ENCODE measurements at places on chromosomes 3 and 15.

- no peak for DNase-seq
Observed at GRCh38 chr3:26202169-26202568, 412.3 kb downstream of the OXSM start.

DNA sequence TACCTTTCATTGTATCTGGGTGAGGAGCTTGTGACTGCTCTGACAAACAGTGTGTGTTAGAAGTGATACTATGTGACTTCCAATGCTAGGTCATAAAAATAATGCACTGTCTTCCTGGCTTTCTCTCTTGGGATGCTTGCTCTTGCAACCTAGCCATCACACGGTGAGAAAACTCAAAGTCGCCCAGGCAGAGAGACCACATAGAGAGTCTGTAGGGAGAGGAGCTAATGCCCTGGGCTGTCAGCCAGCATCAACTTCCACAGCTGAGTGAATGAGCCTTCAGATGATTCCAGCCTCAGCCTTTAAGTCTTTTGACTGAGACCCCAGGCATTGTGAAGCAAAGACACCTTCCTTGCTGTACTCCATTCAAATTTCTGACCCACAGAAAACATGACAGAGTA, 220.6 kb upstream of the SGO1 start:
- no peak for DNase-seq

DNA sequence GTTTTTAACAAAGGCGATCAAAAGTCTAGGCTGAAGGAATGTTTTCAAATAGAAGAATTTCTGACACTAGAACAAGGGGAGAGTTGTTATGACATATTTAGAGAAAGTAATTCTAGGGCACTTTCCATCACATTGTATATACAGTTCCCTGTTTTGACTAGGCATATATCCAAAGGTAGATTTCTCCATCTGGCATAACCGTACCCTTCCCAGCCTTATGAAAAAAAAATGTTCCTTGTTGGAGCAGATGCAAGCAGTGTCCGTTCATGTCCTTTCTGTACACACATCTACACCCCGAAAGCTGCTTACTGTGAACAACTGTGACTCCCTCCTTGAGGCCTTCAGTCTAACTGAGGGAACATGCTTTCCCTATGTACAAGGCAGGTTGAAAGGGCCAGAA, 271.7 kb upstream of the GBE1 start:
- DNase-seq: no peak

GRCh38 chr15:59299929-59300617, 72.6 kb downstream of the MYO1E start:
- peak; percentile 93 for DNase-seq

GRCh38 chr3:148716657-148717056, 19.0 kb downstream of the AGTR1 start:
- no peak for DNase-seq

DNA sequence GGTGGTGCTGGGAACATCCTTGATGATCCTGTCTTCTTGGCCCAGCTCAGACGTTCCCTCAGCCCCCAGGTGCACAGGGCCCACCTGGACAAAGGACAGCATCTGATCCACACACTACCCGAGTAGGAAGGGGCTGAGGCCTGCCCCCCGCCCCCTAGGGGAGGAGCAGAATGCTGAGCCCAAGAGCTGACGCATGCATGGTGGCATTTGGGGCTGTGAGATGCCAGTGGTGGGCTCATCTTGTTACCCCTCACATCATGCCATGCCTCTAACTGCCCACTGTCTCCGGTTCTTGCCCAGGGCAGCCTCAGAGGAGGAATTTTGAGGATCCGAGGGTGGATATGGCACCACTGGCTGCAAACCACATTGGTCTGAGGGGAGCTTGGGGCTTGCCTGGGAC, 61.5 kb downstream of the LINGO1 start:
- no peak for DNase-seq

DNA sequence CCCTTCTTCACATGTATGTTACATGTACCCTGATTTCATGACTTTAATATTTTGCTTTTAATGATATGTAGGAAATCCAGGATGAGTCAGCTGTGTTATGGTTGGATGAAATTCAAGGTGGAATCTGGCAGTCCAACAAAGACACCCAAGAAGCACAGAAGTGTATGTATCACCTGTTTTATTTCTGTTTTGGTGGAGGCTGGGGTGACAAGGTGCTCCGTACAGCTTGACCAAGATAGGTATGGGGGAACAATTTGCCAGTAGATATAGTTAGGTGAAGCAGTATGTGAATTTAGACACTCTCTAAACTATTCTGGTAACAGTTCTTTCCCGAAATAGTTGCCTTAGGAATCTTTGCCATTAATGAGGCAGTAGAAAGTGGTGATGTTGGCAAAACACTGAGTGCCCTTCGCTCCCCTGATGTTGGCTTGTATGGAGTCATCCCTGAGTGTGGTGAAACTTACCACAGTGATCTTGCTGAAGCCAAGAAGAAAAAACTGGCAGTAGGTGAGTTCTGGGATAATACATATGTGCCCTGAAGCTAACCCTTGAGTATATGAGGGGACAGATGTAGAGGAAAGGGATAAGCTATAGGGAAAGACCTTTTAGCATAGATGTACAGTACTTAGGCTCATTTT, 63.7 kb upstream of the CRTC3 start:
- no peak for DNase-seq

DNA sequence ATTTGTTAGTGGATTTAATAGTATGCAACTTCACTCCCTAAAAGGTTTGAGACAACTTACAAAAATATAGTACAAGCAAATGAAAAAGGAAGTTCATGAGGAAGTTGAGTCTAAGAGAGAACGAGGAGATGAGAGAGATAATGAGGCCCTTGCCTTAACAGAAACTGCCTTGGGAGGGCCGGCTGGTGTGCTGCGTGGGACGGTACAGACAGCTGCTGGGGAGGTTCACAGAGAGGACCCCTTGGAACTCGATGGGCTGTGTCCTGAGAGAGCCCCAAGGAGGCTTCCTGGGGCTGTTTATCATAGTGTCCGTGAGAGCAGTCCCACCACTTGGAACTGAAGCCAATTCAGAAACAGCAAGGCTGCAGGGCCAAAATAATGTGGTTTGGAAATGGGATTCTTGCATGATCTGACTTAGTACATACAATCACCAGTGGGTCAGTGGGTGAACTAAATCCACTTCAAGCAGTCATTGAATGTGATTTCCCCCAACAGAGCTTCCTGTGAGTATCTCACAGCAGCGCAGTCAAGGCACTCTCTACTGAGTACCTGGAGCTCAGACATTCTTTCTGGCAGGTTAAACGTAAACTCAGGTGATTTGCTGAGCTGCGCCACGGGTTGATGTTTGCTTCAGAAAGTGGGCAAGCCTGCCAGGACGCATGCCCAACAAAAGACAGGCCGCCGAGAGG, 90.8 kb downstream of the CRTC3 start:
- DNase-seq: no peak

DNA sequence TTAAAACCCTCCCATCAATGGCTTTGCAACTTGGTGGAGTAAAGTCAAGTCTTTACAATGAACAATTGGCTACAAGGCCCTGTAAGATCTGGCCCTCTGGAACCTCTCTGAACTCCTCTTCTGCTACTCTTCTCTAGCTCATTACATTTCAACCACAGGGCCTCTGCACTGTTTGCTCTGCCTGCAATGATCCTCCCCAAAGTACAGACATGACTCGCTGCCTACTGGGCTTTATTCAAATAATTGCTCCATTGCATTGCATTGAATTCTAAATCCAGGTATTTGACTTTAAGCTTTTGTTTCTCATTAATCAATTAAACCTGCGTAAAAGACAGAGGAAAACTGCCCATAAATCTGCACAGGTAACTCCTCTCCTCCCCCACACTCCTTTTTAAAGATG, 96.7 kb downstream of the CD47 start:
- DNase-seq: no peak

- DNase-seq: no peak
Observed at GRCh38 chr3:14485981-14486380, 54.2 kb downstream of the GRIP2 start.

- DNase-seq: no peak
Observed at GRCh38 chr15:67070892-67071664, 5.7 kb downstream of the SMAD3 start.

- DNase-seq: no peak
Observed at GRCh38 chr15:77631745-77632533, 773 bp downstream of the LINGO1 start.

GRCh38 chr15:78717956-78718656, 77.1 kb upstream of the CHRNB4 start:
- no peak for DNase-seq

GRCh38 chr15:74215958-74216357, 13.4 kb upstream of the STRA6 start:
- DNase-seq: peak; percentile 83

- peak; percentile 46 for DNase-seq
Observed at GRCh38 chr3:151290673-151291072, 12.3 kb upstream of the P2RY14 start.

- DNase-seq: no peak
Observed at GRCh38 chr3:8875836-8876235, 87.4 kb downstream of the RAD18 start.

- no peak for DNase-seq
Observed at GRCh38 chr3:125140818-125141595, 71.5 kb downstream of the SLC12A8 start.

- peak; percentile 53 for DNase-seq
Observed at GRCh38 chr3:159635047-159635641, 353.5 kb upstream of the IL12A start.

DNA sequence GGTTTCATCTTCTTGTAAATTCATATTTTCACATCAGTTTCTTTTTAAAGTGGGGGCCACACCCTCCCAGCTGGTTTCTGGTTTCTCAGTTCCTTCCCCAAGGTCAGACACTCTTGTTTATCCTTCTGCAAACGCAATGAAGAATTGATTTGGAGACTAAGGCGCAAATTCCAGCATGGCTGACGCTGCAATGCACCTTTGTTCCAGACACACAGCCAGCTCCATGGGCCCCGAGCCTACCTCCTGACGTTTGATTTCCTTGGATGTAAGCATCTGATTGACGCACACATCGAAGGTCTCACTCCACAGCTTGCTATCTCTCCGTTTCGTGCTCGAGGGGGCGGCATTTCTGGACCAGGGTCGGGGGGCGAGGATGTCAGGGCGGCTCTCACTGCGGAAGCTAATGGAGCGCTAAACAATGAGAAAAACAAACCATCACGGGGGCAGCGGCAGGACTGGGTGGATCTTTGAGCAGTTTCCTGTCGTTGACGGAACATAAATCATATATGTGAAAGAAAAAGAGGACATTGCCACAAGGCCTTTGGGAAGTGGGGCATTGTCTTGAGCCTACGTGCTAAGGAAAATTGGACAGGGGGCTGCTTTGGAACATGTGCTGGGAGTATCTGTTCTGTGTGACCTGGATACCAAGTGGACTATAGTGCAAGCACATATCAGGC, 46.9 kb downstream of the ARHGEF3 start:
- DNase-seq: no peak

- DNase-seq: no peak
Observed at GRCh38 chr3:55165278-55165677, 237.4 kb upstream of the LRTM1 start.

DNA sequence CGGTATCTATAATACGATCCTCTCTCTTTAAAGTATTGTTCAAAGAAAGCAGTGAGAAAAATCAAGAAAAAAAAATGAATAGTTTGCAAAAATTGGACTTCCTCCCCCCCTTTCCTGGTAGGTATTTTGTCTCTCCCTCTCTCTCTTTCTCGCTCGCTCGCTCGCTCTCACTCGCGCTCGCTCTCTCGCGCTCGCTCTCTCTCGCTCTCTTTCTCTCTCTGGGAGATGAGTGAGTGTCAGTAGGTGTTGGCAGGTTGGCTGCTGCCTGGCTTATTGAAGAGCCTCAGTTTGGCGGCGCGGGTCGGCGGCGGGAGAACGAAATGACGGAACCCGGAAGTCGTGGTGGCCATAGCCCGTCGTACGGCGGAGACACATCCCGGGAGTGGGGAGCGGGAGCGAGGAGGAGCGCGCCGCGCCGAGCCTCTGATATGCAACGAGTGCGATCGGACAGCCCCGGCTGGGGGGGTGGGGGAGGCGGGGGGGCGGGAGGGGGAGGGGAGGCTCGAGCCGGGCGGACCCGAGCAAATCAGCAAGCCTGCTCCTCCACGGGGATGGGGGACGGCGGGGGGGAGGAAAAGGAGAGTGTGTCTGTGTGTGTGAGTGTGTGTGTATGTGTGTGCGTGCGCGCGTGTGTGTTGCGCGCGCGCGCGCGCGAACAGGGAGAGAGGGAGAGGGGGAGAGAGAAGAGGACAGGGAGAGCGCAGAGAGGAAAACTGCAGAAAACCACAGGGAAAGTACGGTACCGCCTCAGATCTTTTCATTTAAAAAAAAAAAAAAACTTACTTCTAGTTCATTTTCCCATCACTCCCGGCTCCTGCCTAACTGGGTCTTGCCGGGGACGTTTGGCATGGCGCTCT, at the start of gene MEIS2:
Gene MEIS2, minus strand, starts transcription at position 441 of the 857 bp plus-strand sequence. CDS start 1,083 bp downstream, outside the sequence.
- peak; percentile 66 for DNase-seq

- no peak for DNase-seq
Observed at GRCh38 chr3:149585401-149585726, 72.5 kb downstream of the WWTR1 start.

DNA sequence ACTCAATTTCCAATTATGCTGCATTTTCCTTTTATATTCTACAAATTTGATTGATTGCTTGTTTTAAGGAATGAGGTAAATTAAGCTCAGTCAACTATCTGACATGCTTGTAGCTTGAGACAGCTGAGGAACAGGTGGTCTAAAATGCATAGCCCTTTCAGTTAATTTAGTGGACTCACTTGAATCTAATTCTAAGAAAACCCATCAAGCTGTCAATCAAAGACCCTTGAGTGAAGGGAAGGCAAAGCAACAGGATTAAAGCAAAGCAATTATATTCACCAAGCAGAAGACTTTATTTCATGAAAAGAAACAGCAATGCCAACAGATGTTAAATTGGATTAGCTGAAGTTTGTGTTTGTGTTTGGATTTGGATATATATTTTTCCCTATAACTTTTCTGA, 228.5 kb downstream of the ARPP21 start:
- no peak for DNase-seq

DNA sequence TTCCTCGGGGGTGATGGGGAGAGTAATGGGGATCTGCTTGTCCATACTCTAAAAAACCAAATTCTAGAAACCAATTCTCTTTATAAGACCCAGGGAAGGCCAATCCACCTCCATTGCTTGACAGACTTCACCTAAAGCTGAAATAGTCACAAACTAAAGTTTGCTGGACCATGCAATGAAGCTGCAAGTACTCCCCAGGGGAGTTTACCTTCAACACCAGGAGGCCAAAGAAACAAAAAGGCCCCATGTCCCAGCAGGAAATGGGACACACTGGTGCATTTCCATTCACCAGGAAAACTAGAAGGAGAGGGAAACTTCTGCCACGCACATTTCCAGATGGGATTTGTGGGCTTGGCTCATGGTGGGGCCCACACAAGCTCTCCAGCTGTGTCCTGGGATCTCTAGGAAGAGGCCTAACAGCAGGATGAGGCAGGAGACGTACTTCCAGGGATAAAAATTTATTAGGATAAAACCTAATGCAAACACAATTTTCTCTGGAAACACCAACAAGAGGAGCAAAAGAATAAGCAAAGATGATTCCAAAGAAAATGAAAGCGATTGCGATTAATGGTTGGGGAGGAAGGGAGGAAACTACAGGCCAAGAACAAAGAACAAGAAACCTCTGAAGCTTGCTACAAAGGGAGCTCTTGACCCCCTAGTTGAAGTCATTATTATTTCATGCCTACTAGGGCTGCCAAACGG, 238.0 kb upstream of the LRTM1 start:
- no peak for DNase-seq
